ENCODE measurements at places on chromosomes 12 and 14. TPM values are rescaled to one million over a fixed set of nuclear protein-coding genes. Genes with fewer than 3 reads are reported as not detected.

GRCh38 chr12:64099397-64099796, 122.7 kb downstream of the KICS2 start:
- DNase-seq = no peak

DNA sequence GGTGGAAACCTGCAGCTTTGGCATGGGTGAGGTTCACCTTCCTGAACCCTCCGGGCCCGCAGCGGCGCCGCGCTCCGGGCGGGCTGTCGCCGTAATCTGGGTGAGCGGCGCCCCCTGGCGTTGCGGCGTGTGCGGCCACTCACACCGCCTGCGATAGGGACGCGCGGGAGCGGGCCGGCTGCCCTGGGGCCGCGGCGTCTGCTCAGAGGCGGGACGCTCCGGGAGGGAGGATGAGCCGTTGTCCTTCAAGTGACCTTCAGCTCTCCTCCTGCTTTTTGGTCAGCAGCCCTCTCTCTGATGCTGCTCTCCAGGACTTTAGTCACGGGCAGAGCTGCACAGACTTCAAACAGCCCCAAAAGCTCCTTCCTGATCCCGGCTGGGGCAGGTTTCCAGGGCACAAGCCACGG, 211.7 kb upstream of the FKBP4 start:
- DNase-seq = peak; percentile 49

- DNase-seq = no peak
Measured at GRCh38 chr14:105857220-105857825, 330.9 kb downstream of the TMEM121 start.

DNA sequence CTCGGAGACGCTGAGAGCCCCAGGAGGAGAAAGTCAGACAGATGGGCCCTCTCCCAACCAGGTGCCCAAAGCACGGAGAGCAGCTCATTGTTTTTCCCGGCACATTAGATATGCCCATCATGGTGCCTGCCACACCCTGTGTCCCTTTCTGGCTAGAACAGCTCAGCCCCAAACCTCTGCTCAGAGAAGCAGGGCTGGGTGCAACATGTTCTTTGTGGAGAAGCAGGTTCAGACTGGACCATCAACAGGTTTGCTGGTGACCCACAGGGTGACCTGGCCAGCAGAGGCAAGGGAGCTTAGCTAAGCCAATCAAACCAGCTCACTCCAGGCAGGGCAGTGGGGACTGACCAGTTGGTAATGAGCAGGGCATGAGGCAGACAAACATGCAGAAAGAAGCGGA, 13.4 kb downstream of the RAB15 start:
- no peak for DNase-seq

KRT85 gene
- polyA plus RNA-seq = not detected

Data from brain (organoid and tissue), 16 donors.